Activated T-helper 1 cell treated with Interleukin-2 at 50 U/mL for 16 hours (primary cell): ENCODE measurements at places on chromosomes 6 and 20.

DNA sequence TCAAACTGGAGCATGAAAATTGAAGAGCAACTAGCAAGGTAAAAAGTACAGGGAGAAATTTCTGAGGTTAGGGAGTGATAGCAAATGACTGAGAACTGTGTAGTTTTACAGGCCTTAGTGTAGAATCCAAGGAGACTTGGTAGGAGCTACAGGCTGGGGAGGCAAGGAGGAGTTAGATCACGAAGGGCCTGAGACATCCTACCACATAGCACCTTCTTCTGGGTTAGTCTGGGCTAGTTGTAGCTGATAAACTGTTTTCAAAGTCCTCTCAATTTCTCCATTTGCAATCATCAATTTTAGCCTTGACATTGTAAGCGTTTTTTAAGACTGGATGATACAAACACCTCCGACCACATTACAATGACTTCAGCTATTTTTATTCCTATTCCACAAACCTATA is 209.7 kb downstream of the TMEM200A start:
- no peak for DNase-seq

GRCh38 chr6:36984581-36985416 is 1.2 kb downstream of the MTCH1 start:
- no peak for DNase-seq

- no peak for DNase-seq
Observed at GRCh38 chr20:1802385-1803060, 92.7 kb upstream of the SIRPA start.

- no peak for DNase-seq
Observed at GRCh38 chr6:30555816-30556065, 548 bp downstream of the GNL1 start.

DNA sequence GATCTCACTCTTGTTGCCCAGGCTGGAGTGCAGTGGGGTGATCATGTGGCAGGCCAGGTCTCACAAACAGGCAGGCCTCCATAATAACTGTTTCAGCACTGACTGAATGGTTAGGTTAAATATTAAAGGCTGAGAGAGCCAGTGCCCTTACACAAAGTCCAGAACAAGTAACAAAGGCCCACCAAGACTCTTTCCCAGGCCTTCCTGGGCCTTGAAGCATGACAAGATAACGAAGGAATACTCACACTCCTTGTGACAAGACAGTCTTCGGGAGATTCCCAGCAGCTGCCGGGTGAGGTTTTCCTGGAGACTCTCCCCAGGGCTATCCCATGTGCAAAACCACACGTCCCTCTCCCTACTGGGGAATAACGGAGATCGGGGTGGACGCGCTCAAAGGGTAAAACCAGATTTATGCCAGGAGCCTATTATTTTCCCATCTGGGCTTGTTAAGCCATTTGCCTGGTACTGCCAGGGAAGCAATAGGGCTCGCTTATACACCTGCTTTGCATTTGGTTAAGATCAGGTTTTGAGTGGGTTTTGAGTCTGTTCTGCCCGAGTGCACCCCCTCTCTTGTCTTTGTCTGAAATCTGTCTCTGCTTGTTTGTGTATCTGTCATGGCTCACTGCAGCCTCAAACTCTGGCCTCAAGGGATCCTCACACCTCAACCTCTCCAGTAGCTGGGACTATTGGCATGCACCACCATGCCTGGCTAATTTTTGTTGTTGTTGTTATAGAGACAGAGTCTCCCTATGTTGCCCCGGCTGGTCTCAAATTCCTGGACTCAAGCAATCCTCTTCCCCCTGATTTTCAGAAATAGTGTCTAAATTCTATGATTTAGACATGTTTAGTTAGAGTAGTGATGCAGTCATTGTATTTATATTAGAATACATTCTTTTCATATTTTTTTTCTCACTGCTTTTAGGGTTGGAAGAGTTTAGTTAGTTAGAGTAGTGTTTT is 1.4 kb upstream of the ENPP3 start:
- DNase-seq: no peak

DNA sequence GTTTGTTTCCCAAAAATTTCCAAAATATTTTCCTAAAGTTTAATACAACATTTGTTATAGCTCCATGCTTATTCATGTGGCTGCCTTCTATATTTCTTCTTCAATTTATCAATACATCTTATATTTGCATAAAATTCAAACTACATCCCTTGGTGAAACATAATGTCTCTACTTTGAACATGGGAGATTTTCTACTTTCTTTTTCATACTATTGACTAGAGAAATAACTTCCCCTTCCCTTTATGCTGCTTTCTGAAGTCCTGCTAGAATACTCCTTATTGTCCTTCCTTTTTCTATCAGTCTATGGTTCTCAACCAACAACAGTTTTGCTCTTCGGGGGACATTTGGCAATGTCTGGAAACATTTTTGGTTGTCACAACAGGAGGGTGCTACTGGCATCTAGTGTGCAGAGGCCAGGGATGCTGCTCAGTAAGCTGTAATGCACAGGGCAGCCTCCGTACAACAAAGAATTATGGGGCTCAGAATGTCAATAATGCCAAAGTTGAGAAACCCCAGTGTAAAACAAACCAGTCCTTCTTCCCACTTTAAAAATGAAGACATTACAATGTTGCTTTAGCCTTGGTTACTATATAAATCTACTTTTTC is 29.9 kb downstream of the MKKS start:
- DNase-seq: no peak

GRCh38 chr20:59696476-59696875 is 92.1 kb downstream of the PHACTR3 start:
- DNase-seq: no peak

DNA sequence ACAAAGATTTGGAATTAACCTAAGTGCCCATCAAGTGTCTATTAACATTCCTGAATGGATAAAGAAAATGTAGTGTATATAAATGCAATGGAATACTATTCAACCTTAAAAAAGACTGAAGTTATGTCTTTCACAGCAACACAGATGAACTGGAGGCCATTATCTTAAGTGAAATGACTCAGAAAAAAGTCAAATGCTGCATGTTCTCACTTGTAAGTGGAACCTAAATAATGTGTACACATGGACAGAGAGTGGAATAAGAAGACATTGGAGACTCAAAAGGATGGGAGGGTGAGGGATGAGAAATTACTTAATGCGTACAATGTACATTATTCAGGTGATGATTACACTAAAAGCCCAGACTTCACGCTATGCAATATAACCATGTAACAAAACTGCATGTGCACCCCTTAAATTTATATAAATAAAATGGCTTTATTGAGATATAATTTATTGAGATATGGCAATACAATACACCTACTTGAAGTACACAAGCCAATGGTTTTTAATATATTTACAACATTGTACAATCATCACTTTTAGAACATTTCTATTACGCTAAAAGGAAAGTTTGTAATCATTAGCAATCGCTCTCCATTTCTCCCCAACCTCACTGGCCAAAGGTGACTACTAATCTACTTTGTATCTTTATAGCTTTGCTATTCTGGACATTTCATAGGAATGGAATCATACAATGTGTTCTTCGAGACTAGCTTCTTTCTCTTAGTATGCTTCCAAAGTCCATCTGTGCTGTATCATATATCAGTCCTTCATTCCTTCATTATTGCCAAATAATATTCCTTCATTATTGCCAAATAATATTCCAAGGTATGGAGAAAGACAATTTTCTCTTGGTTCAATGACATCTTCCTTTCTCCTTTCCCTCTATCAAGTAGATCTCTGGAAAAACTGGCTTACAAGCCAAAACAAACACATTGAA is 5.8 kb downstream of the STX7 start:
- no peak for DNase-seq

GRCh38 chr20:346640-347316 is at the start of gene NRSN2:
TSS of gene NRSN2 (plus strand) at chr20:347111. CDS start at chr20:349644, 2,533 bp downstream.
- no peak for DNase-seq

DNA sequence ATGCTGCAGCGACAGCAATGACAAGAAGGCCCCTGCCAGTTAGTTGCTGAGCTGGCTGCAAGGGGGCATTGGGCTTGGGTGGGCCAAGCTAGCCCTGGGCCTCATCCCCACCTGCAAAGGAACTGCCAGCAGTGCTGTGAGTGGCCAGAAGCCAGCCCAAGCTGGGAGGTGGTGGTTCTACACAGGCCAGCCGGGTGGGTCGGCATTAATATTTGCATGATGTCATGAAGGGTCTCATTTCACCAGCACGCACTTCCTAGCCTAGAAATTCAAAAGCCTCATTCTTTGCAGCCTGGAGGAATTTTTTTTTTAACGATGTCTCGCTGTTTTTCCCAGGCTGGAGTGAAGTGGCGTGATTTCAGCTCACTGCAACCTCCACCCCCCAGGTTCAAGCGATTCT is 62.0 kb downstream of the IYD start:
- no peak for DNase-seq

GRCh38 chr6:3355358-3356055 is 96.8 kb downstream of the PSMG4 start:
- no peak for DNase-seq

DNA sequence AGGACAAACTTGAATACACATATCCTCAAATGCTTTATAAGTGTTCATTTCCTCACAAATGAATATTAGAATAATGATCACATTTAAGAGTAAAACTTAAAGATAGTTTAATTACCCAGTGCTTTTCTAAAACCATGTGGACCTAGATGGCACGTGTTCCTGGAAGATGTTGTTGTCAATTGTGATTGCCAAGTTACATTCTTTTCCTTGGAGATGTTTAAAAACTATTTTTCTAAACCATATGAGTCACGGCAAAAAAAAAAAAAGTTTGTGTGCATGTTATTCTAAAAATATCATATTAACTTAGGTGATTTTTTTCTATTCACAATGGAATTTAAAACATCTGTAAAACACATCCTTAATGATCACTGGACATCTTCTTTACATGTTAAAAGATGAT is 51.1 kb downstream of the RCAN2 start:
- DNase-seq: no peak

- no peak for DNase-seq
Observed at GRCh38 chr6:113594726-113595125, 262.4 kb upstream of the MARCKS start.

DNA sequence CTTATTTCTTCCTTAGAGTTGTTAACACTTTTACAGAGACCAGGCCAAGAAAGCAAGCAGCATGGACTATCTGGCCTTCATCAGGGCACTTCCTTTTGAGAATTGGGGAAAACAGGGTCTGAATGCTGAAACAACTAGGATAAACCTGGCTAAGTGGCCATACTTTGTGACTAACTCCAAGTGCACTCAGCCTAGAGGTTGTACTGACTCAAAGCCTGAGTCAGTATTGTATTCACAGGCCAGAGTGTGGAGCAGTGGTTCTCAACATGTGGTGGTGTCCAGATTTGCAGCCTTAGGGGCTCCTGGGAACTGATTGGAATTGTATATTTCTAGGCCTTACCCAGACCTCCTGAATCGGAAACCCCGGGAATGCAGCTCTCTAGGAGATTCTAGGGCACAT is 20.1 kb downstream of the SEC23B start:
- DNase-seq: no peak

GRCh38 chr20:22491194-22491505 is 93.2 kb downstream of the FOXA2 start:
- DNase-seq: no peak

DNA sequence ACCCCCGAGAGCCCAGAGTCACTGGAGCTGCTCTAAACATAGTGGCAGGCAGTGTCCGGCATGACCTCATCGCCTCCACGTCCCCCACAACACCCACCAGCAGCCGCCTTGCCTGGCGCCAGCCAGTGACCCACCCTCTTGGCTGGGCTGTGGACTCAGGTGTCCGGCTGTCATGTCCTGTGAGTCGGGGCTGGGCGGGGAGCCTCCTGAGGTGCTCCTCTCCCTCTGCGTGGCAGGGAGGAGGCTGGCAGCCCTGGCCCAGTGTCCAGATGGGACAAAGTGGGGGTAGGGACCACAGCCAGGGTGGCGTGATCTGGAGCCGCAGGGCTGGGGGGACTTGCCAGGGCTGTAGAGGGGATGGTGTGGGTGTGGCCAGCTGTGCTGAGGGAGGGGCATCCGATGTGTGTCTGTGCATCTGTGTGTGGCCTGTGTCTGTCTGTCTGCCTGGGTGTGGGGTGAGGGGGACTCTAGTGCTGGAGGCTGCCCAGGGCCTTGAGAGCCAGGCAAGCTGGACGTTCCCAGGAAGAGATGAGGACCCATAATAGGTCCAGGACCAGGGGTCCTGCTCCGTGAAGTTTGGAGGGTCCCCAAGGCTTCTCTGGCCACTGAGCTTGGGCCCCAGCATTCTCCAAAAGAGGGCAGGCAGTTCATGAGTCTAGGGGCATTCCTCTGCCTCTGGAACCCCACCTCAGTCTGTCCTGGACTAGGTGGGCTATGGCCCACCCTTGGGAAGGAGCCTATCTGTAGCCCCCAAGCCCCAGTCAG is 2.3 kb upstream of the SOX18 start:
- no peak for DNase-seq

DNA sequence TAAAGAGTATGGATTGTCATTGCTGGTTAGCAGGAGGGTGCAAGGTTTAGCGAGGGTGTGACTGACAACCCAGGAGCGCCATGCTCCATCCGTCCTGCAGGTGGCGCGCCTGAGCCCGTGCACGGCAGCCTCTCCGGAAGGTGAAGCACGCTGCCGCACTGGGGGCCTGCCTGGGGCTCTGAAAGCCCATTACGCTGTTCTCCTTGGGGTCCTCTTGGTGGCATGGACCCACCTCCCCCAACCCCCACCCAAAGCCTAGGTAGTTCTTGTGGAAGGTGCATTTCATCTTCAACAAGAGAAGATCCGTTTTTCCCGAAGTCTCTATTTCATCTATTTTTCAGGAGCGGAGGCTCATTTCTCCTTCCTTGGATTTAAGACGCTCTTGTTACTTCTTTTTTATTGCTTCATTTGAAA is 197.4 kb upstream of the KCNG1 start:
- peak; percentile 15 for DNase-seq

DNA sequence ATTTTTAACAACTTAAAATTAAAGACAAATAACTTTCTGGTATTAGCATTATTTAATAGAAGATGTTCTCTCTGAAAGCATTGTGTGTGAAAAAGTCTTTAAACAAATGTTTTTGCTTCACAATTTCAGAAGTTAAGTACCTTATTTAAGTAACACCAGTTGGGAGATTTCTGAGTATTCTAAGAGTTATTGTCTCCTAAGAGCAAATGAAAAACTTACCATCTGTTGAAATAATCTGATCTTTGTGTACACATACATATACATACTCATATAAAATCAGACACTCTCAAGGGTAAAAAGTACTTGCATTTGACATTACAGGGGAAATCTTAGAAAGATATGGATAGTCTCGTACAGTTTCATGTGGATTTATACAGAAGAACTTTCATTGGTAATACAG is 2.4 kb downstream of the BTBD3 start:
- DNase-seq: no peak

DNA sequence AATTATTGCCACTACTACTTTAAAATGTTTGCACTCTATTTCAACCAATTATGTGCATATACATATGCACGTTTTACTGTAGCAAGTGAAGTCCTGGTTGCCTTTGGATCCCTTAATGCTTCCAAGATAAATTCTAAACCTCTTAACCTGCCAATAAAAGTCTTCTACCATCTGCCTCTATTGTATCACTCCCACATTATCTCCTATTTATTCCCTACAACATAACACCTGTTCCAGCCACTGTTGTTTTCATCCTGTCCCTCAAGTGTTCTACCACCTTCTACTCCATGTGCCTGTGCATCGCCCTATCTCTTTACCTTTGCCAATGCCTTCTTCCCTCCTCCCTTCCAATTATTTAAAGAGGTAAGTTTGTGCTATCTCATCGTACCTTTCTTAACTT is 499.0 kb upstream of the RNF217 start:
- no peak for DNase-seq

GRCh38 chr6:148407372-148407771 is 64.7 kb downstream of the SASH1 start:
- DNase-seq: no peak
